ENCODE measurements at places on chromosomes 5 and 9.

DNA sequence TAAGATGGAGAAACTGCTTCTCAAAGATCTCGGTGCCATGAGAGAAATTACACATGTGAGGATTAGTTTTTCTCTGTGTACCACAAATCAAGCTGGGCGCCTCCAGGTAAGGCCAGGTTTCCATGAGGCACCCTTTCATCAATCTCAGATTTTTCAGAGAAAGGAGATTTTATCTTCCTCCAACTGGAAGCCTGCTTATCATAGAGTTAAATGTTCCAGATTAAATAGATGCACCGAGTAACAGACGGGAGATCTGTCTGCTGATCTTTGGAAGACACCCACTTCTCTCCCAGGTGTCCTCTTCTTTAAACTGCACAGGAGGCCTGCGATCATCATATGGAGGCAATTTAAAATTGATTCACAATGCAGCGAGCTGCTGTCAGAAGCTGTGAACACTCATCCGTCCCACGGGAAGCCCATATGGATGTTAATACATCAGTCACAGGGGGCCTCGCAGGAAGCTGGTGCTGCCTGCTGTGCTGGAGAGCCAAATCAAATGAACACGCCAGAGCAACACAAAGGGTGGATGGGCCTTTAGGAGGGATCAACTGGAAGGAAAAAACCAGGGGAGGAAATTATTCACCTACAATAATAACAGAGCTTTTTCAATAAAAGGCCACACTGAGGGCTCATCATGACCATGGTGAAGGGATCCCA lies 93.3 kb downstream of the TLE1 start:
- DNase-seq, result no peak

DNA sequence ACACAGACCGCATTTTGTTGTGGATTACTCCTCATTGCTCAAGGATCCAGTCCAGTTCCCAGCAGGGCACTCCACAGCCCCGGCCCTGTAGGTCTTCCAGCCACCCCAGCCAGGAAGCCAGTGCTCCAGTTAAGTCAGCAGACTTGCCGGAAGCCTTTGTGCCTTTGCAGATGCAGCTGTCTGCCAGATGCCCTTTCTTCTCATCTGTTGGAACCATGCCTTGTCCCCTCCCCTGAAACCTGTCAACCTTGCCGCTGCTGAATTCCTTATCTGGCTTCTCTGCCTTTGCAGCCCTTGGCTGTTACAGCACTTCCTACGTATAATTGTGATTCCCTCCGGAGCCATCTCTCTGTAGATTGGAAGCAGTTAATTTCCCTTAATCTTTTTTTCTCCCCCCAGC lies 28.4 kb downstream of the PSAT1 start:
- DNase-seq, result no peak

DNA sequence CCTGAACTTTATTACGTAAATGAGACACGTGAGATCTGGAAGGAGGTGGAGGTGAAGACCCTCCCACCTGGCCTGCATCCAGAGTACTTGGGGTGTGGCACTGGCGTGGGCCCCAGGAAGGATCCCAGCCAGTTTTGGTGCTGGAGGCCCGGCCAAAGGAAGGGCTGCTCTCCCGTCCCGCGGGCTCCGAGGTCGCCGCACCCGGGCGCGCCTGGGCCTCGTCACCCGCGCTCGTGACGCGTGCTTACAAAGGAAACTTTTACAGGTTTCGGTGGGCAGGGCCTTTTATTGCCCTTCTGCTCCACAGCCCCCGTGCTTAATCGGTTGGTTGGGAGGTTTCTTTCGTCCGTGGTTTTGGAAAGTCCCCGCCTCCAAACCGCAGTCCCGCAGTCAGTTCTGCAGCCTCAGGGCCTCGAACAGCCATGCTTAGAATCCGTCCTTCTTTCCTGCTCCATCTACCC lies 29.2 kb downstream of the CDKN2A start:
- no peak for DNase-seq

GRCh38 chr5:8457187-8458037 lies 588.5 kb downstream of the MTRR start:
- no peak for DNase-seq

- DNase-seq, result no peak
These were observed 121.0 kb upstream of the RGS7BP start for GRCh38 chr5:64384765-64385164.

GRCh38 chr5:143016777-143017516 lies 246.8 kb downstream of the ARHGAP26 start:
- DNase-seq, result no peak

GRCh38 chr9:123263227-123263626 lies 5.2 kb downstream of the STRBP start:
- DNase-seq, result no peak

DNA sequence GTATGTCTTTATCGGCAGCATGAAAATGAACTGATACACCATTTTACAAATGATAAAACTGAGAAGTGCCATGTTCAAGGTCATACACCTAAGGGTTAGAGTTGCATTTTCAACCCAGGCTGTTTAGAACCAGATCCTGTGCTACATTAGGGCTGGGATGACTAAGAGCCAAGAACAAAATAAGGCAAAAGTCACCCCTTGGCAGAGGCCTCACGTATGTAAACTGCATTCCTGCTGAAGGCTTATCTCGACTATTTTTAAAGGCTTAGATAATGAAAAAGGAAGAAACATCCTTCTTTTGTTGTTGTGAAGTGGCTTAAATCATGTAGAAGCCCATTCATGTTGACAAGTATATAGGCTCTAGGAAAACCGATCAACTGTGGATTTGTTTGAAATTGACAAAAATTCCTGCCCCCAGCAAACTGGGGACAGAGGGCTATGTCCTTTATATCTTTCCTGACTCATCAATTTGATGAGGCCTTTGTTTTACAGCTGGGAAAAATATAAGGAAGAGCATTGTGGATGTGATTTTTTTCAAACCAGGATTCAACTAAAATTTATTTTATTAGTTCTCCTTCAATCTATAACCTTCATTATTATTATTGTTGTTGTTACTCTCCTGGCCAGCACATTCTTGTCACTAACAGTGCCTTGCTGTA lies 196.5 kb downstream of the SNX18 start:
- no peak for DNase-seq

DNA sequence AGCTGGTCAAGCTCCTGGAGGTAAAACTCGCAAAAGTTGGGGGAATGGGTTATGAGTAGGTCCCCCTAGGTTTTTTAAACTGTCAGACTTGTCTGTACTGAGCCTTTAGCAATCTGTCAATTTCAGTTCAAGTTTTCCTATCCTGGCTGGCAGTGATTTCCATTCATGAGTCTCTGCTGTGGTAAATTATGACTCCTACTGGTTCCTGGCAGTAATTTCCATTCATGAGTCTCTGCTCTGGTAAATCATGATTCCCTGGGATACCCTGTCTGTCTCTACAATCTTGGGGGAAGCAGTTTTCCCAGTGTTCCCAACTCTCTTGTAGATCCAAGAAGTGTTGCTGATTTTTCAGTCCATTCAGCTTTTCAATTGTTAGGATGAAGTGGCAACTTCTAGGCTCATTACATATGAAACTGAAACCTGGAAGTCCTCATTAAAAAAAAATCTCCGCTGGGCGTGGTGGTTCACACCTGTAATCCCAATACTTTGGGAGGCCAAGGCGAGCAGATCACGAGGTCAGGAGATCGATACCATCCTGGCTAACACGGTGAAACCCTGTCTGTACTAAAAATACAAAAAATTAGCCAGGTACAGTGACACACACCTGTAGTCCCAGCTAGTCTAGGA lies 91.3 kb upstream of the GPBP1 start:
- no peak for DNase-seq
